ENCODE measurements at places on chromosomes 2 and 18.

- DNase-seq = no peak
Measured at GRCh38 chr2:61632276-61633169, 94.4 kb upstream of the XPO1 start.

DNA sequence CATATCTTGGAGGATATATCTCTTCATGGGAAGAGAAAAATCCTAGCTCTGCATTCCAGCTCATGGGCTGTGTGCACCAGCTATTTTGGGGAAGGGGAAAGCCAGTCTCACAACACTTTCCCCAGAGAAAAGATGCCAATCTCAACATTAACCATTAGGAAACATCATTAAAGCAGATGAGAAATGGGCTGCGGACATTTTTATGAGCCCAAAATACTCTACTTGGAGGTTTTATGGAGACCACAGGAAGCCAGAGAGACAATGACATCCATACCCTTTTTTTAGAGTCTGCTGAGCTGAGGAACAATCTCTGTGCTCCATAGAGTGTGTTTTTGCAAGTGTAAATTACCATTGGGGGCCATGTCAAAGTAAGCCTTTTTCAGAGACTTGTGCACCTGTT is 213.7 kb downstream of the TRIB2 start:
- no peak for DNase-seq

DNA sequence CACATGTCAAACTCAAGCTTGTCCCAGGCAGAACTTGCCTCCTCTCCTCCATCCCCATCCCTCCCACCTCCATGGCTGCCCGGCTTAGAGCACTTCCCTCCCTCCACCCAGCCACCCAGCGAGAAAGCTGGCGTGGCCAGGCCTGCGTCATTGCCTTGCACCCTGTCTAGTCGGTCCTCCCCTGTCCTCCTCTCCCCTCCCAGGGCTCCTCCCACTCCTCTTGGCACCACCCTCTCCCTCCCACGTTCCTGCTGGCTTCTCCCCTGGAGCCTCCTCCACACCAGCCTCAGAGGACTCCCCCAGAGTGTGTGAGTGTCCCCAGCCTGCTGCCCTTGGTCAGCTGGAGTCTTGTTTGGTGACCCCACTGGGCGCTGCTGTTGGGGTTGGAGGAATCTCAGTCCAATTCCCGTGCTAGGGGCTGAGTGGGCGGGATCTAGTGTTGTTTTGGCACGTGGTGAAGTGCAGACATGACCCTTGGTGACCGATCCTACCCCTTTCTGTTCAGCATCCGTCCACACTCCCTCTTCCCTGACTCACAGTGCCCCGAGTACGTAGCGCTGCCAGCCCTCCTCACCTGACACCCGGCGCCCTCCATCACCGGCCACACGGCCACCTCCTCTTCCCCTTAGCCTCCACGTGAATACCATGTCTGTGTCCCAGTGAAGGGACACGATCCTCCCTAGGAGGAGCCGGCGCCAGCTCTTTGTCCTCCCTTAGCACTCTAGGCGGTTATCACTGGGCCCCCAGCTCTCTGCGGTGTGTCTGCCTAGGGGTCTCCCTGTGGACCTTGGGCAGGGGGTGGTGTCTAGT is 41.4 kb downstream of the ATP6V1C2 start:
- DNase-seq = no peak

GRCh38 chr2:196293751-196294515 is 122.6 kb upstream of the STK17B start:
- peak; percentile 63 for DNase-seq

DNA sequence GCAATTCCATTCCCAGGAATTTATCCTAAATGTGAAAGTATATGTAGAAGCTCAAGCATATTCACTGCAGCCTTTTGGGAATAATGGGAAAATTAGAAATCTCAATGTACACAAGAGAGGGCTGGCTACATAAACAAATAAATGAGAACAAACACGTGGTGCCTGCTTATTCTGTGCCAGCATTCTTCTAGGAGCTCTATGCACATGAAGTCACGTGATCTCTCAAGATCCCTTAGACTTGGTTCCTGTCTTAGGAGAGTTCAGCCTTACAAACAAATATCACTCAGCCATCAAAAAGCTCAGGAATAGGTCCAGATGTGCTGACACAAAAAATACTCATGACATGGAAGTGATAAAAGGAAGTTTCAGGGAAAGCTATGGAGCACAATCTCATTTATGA is 92.9 kb upstream of the SP3 start:
- DNase-seq = no peak

DNA sequence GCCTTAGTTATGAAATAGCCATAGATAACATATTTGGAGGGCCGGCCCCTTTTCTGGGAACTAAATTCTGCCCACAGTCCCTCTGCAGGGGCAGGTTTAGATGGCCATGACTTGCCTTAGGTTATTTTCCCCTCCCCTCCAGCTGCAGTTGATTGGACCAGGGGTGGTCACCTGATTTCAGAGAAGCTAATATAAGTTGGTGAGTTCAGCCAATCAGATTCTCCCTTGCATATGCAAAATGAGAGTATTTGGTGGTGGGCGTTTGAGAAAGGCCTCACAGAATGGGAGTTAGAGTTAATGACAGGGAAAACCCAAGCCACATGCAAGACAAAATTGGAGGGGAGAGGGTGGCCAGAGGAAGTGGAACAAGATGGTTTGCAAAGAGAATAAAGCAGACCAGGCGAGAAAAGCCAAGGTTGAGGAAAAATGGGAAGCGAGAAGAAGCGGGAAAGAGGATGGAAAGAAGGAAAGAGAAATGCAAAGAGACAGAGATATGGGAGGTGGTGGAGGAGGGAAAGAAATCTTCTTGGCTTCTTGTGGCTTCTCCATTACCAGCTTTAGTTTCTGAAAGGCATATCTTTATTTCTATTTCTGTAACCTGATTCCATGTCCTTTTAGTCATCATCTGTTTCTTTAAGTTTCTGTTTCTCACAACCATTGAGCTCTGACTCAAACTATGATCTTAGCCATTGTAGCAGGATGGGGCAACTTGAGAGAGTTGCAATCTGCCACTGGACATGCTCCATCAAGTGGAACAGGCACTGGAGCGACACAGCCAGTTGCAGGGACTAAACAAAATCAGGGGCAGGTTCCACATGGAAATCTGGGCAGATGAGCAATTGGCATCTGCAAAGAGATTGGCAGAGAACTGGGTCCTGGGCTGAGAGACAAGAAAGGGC is 108.1 kb upstream of the SIX3 start:
- no peak for DNase-seq

- DNase-seq = no peak
Measured at GRCh38 chr18:6423289-6423688, 8.6 kb upstream of the L3MBTL4 start.

- no peak for DNase-seq
Measured at GRCh38 chr2:2800001-2800400, 468.9 kb upstream of the MYT1L start.

DNA sequence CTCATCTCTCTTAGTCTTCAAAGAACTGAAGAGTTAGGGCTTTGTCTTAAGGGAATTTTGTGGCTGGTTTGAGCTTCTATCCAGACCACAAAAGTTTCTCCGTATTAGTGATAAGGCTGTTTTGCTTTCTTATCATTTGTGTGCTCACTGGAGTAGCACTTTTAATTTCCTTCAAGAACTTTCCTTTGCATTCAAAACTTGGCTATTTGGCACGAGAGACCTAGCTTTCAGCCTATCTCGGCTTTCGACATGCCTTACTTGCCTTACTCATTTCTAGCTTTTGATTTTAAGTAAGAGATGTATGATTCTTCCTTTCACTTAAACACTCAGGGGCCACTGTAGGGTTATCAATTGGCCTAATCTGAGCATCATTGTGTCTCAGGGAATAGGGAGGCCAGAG is 29.9 kb downstream of the HDHD2 start:
- peak; percentile 17 for DNase-seq

- DNase-seq = no peak
Measured at GRCh38 chr18:9642799-9643462, 28.6 kb upstream of the PPP4R1 start.

GRCh38 chr2:191150230-191150599 is 579 bp downstream of the STAT4 start:
- DNase-seq = no peak

- no peak for DNase-seq
Measured at GRCh38 chr2:229154381-229154780, 116.7 kb downstream of the PID1 start.

- DNase-seq = no peak
Measured at GRCh38 chr2:142915502-142915901, 38.0 kb downstream of the KYNU start.

All from hematopoietic multipotent progenitor cell treated with erythropoietin and hydrocortisone succinate and interleukin-3 and kit ligand, for 8 days (in vitro differentiated cells).